ENCODE measurements at places on chromosomes 2 and 18.

DNA sequence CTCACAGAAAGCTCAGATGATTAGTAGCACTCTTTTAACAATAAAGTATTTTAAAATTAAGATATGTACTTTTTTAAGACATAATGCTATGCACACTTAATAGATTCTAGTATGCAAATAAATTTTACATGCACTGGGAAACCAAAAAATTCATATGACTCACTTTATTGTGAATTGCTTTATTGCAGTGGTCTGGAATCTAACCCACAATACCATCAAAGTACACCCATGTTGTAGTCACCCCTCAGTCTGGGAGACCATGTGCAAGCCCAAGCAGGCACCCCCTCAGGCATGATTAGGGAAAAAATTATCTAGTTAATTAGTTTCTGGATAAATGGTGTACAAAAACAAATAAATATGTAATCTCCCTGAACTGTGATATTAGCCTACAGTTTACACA is 649.0 kb upstream of the HS6ST1 start:
- no peak for DNase-seq

- DNase-seq = no peak
Measured at GRCh38 chr2:53744395-53745065, 23.1 kb upstream of the CHAC2 start.

GRCh38 chr2:6692056-6692455 is 173.7 kb downstream of the CMPK2 start:
- DNase-seq = peak; percentile 20

- DNase-seq = no peak
Measured at GRCh38 chr2:212223696-212224095, 314.9 kb downstream of the ERBB4 start.

DNA sequence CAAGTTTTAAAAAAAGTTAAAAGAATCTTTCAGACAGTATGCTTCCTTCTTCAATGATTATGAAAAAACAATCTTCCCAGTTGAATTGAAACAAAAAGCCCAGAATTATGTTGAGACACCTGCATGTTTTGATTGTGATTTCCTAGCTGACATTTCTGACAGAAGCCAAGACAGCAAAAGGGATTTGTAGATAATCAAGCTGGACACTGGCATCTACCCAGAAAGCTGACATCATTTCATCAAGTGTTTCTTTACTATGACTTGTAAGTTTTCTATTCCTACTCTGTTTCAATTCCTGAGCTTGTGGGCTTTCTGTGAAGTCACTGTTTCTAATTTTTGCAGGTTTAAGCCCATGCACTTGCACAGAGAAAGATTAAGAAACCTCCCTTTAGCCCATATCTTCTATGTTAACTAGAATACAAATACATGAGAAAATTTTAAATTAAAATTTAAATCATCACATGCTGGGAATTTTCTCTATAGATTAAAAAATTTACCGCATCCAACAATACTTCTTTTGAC is 82.9 kb upstream of the CCDC85A start:
- no peak for DNase-seq

DNA sequence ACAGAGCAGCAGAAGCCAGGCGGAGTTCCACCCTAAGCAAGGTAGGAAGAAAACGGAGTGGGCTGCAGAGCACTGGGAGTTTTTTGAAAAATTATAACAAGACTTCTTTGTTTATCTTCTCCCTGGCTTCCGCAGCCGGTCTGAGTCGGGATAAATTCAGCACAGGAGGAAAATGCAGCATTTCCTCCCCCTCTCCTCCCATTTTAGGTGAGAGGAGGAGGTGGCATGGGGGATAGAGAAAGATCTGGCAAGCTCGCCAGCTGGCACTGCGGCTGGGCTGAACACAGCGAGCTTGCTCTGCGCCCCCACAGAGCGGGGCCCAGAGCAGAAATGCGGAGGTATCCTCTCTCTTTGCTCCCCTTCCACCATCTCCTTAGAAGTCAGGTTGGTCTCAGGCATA is 17.7 kb upstream of the CHRNA1 start:
- DNase-seq = no peak

GRCh38 chr2:53512071-53512826 is 255.4 kb upstream of the CHAC2 start:
- DNase-seq = no peak

GRCh38 chr2:106523976-106524665 is 37.0 kb downstream of the CD8B2 start:
- peak; percentile 74 for DNase-seq

DNA sequence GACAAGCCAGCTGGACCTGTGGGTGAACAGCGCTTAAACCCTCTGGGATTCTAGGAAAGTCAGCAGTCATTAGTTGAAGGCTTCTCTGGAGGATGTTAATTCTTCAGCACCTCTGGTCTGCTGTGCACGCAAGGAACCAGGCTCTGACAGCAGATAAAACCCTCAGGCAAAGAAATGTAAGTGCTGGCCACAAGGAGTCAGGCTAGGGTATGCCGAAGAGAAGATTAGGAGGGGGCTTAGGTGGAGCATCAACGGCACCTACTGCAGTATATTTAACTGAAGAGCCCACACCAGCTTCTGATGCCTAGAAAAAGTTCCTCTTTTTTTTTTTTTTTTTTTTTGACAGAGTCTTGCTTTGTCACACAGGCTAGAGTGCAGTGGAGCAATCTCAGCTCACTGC is 304.2 kb upstream of the MC4R start:
- peak; percentile 73 for DNase-seq

- no peak for DNase-seq
Measured at GRCh38 chr18:7360606-7361170, 129.8 kb downstream of the LRRC30 start.

DNA sequence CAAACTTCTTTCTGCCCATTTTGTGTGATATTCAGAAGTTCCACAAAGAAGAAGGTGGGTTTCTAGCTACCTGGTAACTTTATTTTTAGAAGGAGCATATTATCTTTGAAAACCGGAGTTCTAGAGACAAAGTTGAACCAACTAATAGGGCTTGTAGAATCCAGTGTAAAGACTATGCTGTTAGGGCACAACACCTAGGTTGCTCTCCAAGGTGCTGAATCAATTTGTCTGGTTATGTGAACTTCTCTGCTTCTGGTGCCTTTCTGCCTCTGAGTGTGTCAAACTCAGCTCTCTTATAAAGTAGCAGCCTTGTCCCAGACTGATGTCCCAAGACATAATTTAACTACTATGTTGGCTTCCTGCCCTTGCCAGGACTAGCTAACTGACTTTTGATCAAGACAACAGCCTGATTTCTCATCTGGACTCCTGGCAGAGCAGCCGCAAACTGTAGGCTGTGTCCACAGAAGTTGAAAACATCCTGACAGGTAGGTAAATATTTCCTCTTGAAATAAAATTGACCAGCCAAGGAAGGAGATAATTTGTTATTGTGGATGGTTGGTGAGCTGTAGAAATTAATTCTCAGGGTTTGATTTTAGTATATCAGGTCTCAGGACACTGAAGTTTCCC is 119.4 kb downstream of the CYRIA start:
- peak; percentile 63 for DNase-seq

DNA sequence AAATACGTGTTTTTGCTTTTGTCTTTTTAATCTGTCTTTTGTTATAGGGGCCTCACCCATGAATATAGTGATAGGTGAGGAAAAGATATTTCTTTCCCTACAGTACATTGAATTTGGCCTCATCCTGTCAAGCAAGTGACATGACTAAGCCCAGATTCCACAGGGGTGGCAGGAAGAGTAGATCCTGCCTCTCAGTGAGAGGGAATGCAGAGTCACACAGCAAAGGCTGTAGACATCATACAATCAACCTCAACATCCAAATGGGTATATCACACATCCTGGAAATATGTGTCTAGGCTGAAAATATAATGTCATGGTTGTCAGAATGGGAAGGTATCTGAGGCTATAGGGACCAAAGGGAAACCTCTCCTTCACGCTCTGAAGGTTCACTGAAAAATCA is 269.6 kb downstream of the CDH20 start:
- DNase-seq = no peak

Measured in OCI-M1 (cell line).